Stimulated activated naive B cell treated with anti-CD40 and anti-IgM and Interleukin-4, amounts not matched to agents 10 μg/mL and 1 μg/mL and 100 μg/mL, for 72 hours (primary cell): ENCODE measurements at places on chromosomes 7 and 10.

DNA sequence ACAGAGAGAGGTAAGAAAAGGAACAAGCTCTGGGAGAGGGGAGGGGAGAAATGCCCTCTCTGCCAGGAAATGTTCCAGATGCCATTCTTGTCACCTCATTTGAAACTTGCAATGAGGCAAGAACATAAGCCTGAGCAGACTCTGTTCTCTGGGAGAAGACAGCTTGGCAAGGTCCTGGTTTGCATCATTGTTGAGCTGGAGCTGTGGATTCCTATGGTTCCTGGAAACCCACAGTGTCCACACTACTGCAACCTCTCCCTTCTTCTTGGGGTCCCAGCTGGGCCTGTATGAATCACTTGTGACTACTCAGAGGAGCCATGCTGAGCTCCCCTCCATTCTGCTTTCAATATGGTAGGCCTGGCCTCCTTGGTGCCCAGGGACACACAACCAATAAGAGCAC, 60.8 kb upstream of the HECTD2 start:
- DNase-seq = no peak

DNA sequence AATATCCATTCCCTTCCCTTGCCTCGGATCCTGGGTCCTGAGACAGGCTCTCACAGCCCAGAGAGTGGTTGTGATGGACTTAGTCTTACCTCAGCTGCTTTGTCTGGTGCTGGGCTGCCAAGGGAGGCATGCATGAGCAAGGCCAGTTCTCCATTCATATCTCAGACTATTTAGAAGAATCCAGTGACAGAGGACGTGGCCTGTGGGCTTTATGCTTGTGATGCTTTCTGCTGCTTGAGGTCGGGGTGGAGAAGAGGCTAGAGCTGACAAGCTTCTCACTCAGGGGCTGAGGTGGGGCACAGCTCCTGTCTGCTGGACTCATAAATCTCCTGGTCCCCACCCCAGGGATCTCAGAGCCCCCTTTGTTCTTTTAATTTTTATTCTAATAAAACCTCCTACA, 66.8 kb downstream of the DNAJC12 start:
- DNase-seq = no peak

DNA sequence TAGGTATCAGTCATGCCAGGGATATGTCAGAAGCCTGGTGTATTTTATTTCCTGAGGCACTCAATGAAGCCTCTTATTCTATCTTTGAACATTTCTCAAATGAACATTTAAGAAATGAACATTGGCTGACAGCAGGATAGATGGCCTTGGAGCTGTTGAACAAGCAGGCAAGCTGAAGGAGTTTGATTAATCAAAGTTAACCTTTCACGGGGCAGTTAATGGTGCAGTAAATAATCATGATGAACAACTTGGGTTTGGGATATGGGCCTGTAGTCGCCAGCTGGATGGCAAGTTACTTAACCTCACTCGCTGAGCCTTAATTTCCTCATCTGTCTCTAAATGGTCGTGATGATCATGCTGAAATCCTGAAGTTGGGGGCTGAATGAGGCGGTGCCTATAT, 333.0 kb downstream of the SFMBT2 start:
- DNase-seq = no peak

DNA sequence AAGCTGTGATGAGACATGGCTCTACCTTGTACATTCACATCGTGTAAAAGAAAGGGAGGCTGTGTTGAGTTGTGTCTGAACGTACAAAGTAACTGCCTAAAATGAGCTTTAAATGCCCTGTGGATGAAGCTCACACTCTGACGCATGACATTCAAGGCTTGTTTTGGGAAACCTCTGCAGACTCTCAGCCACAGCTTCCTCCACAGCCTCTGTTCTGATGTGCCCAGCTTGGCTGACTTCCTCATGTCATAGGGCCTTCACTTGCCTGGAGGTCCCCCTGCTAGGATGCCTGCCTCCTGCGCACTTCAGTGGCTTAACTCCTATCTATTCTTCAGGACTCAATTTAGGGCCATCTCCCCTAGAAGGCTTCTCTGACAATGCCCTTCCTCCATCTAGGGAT, 230.0 kb upstream of the HABP2 start:
- DNase-seq = peak; percentile 9

DNA sequence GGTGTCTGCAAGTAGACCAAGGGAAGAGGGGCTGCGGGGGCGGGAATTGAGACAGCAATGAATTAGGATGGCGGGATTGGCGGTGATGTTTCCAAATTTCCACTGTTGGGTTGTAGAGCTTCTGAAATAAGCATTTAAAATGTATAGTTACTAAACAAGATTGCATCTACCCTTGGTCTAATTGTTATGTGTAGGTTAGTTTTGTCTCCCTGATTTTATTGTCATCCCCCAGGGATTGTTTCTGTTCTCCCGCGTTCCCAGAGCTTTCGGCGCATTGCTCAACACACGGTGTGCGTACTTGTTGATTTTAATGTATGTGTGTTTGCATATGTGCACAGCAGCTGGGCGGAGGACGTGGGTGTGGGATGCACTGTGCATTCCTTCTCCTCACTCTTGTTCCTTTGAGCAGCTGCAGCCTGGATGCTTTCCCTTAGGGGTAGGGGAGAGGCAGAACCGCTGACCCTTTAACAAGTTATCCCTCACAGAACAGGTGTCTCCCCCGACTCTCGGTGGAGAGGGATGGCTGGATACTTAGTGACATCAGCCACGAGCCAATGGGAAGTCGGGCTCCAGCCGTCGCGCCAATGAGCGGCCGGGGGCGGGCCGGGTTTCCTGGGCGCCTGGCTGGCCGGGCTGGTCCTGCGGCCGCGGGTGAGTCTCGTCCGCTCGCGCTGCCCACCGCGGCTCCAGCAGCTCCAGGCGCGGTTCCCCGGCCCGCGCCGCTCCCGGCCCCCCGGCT, at the start of gene TSPAN33:
TSPAN33 (plus strand) TSS at position 613 of the 739 bp plus-strand sequence. CDS start 274 bp downstream, outside the sequence.
- peak; percentile 63 for DNase-seq

DNA sequence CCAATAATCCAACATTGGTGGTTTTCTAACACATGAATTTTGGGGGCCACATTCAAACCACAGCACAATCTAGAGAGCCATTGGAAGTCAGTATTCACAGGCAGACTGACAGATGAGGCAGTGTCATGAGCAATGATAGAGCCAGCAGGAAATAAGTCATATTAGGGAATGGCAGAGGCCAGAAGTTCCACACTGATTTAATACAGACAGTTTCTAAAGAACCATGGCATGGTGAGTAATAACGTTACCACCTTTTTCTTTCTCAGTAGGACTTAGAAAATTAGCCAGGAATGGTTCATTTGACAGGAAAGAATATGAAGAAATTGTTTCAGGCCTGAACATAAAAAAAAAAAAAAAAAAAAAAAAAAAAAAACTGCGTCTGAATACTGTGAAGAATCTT, 210.3 kb downstream of the GPAM start:
- no peak for DNase-seq

- DNase-seq = no peak
Observed at GRCh38 chr7:100867776-100868485, 744 bp downstream of the TRIP6 start.

DNA sequence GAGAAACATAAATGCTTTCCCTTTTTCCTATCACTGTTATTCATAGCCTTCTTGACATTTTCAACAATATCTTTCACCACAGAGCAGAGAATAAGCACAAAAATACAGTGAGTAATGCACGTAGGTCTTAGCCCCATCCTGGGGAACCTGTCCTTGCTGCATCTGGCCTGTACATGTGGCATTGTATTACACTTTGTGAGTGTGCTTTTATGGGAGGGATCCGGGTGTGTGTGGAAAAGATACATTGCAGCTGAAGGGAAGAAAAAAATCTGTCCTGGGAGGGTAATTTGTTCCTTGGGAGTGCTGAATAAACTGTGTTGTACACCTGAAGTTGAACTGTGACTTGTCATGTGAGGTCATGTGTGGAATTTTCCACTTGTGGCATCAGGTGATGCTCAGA, 422.7 kb upstream of the LRGUK start:
- DNase-seq = no peak

- no peak for DNase-seq
Observed at GRCh38 chr10:76469675-76470074, 1038.3 kb downstream of the LRMDA start.

- no peak for DNase-seq
Observed at GRCh38 chr10:3954615-3955014, 169.6 kb upstream of the KLF6 start.

DNA sequence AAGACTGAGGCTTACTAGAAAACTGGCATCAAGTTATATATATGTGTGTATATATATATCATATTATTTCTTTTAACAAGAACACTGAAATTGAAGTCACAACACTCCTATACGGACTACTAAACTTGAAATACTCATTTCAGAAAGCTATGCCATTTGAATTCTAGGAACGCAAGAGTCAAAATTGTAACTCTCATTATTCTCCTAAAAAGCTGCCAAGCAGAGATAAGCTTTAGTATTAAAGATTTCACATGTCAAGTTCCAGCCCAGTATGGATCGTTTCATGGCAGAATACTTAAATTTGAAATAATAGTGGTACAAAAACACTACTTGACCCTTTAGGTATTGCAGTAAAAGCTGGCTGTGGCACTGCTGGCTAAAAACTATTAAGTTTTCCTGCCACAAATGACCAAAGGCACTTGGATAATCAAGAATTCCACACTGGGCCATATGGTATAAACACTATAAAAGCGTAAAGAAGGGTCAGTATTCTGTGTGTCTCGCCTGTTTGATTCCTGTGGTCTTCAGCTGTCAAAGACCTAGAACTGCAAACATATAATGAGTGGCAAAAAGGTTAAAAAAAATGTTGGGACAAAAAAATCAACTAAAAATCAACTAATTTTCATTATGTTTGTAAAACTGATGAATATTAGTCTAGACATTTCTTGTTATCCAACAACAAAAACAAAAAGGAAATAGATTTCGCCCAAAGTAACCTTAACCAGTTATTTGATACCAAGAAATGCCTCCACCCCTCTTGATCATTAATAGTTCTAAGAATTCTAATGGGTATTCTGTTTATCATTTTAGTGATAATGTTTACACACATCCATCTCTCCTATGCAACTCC, 2.4 kb downstream of the CCDC71L start:
- no peak for DNase-seq

GRCh38 chr7:77415476-77415822, 700 bp downstream of the GSAP start:
- DNase-seq = peak; percentile 64

- no peak for DNase-seq
Observed at GRCh38 chr10:71780156-71780555, 6.8 kb upstream of the VSIR start.

DNA sequence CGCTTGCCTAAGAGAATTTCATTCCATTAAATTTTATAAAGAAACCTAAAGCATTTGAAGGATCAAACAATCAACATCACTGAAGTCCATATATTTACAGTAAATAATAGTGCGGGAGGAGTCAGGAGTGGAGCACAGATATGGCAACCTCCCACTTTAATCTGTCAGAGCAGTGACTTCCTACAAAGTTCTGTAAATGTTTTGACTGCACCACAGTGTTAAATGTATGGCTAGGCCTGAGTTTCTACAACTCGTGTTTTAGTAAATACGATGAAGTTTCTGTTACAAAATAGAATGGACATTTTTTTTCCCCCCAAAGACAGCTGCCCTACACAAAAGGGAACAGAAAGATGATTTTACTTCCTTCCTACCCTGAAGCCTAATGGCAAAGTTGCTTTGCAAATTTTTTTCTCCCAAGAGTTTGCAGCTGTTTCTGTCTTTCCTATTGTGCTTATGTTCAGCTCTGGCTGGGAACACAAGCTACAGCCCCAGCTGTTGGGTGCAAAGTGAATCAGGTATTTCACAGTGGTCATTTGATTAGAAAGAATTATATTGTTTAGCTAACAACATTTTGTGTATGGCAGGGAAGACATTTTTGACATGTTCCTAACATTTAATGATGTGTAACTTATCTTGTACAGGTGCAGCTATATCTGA, 62.1 kb downstream of the MET start:
- DNase-seq = no peak

GRCh38 chr7:114405427-114405826, 9.2 kb upstream of the FOXP2 start:
- DNase-seq = no peak

DNA sequence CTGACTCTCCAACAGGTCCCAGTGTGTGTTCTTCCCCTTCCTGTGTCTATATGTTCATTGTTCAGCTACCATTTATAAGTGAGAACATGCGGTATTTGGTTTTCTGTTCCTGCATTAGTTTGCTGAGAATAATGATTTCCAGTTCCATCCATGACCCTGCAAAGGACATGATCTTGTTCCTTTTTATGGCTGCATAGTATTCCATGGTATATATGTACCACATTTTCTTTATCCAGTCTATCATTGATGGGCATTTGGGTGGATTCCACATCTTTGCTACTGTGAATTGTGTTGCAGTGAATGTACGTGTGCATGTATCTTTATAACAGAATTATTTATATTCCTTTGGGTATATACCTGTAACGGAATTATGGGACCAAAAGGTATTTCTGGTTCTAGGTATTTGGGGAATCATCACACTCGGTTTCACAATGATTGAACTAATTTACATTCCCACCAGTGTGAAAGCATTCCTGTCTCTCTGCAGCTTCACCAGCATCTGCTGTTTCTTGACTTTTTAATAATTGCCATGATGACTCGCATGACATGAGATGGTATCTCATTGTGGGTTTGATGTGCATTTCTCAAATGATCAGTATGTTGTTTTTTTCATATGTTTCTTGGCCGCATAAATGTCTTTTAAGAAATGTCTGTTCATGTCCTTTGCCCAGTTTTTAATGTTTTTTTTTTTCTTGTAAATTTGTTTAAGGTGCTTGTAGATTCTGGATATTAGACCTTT, 60.2 kb downstream of the LSMEM1 start:
- no peak for DNase-seq

- no peak for DNase-seq
Observed at GRCh38 chr10:68599771-68600040, 39.6 kb downstream of the TET1 start.

DNA sequence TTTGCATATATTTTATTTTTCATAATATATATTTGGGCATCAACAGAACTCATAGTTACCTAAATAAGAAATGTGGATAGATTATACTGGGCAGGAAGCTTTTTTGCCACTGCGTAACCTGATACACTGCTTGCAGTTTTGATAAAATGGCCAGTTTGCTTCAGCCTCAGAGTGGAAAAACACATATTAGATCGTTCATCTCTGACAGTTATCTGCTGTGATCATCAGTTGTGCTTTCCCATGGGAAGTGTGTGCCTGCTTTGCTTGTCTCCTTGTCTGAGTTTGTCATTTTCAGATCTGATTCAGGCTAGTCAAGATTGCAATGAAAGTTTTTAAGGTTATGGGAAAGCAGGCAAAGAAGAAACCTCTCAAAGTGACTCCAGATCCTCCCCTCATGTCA, 54.0 kb downstream of the ADAM12 start:
- no peak for DNase-seq

GRCh38 chr10:42646687-42647640, 8.6 kb upstream of the ZNF33B start:
- no peak for DNase-seq
